ENCODE measurements at places on chromosomes 3 and 15.
A peak's percentile ranks its signal among the peaks of the same experiment; 100 is the strongest.

DNA sequence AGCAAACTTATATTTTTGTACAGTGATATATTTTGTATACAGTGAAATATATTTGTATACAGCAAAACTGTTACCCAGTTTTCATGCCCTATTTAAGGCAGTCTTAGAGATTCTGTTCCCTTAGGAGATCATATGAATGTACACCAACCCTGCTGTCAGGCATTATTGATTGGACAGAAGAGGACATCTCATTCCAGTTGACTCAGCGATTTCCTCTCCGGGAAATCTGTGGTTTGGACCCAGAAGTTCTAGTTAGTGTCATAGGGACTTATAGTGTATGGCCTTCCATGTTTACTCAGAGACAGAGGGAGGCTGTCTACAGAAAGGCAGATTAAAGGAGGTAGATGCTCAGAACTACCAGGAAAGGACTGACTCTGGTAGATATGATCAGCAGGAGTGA, 318.8 kb upstream of the KCNMB2 start:
- DNase-seq = no peak

DNA sequence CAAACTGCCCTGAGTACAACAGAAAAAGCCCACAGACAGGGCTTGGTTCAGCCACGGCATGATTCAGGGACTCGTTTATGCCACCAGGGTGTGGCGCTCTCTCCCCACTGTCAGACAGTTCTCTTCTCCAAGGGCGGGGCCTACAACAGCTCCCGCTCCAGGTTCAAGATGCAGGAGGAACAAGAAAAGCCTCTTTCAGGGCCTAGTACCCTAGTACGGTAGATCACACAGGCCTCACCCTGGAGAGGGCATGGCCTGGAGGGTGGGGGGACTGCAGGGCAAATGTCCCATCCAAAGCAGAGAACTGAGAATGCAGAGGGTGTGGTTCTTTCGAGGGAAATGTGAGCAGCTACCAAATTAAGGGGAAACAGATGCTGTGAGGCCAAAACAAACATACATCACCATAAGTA, 12.0 kb downstream of the MESD start:
- DNase-seq = peak; percentile 20

- no peak for DNase-seq
Measured at GRCh38 chr3:44030687-44031305, 210.9 kb upstream of the TOPAZ1 start.

- DNase-seq = no peak
Measured at GRCh38 chr3:139119331-139120025, 74.8 kb upstream of the PRR23C start.

GRCh38 chr3:101149251-101149650, 156.0 kb upstream of the ABI3BP start:
- no peak for DNase-seq

DNA sequence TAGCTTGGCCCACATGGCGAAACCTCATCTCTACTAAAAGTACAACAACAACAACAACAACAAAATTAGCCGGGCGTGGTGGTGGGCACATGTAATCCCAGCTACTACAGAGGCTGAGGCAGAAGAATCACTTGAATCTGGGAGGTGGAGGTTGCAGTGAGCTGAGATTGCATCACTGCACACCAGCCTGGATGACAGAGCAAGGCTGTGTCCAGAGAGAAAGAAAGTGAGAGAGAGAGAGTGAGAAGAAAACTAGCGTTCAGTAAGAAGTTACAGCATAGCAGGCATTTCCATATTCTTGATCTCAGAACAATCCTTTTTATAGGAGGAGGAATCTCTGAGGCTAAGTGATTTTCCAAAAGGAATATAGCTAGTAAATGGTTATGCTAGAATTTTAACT, 1076.1 kb downstream of the AGBL1 start:
- no peak for DNase-seq

GRCh38 chr3:132635052-132635451, 24.6 kb downstream of the ACAD11 start:
- DNase-seq = no peak

DNA sequence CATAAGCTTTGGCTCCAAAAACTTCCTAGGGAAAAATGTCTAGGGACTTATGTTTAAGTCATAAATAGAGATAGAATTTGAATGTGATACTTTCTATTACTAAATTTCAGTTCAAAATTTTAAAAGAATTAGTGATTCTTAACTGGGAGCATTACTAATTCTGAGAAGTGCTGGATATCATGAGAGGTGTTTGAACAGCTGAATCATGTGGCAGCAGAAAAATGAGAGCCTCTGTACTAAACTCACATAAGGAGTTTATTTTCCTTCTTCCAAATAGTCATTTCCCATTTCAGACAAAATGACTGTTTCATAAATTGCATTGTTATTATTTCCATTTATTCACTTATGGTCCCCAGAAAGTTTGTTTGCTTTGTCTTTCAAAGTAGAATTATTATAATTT, 62.7 kb downstream of the SLMAP start:
- DNase-seq = no peak

- no peak for DNase-seq
Measured at GRCh38 chr3:36697229-36698001, 66.9 kb downstream of the DCLK3 start.

DNA sequence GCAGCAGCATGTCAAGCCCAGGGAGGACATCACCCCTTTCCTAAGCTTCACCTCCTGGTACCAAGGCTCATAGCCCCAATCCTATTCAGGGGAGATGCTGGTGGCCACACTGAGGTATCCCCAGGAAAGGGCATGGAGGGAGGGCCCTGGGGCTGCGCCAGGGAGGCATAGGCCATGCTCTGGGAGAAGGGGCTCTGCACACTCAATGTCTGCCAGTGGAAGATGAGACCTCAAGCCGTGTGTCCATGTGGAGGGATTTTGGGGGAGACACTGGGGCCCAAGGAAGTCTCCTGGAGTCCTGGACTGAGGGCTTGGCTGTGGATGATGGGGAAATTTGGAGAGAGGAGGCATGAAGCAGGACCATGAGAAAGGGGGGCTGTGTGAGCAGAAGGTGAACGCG, 21.2 kb upstream of the PRR23E start:
- no peak for DNase-seq

DNA sequence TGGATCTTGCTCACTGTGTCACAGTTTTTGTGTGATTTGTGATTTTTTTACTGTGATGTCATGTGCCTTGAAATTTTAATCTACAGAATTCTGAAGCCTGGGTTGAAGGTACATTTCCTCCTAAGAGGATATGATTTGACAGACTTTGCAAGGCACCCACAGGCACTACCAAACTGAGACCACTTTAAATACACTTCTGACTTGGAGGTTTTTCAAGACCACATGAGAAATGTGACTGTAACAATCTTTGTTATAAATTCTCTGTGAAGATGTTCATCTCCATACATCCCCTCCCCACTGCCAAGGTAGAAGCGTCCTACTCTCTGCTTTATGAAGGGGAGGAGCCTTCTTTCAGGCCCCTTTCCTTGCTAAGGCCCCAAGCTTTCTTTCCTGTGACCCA, 22.8 kb downstream of the UBXN7 start:
- DNase-seq = no peak

DNA sequence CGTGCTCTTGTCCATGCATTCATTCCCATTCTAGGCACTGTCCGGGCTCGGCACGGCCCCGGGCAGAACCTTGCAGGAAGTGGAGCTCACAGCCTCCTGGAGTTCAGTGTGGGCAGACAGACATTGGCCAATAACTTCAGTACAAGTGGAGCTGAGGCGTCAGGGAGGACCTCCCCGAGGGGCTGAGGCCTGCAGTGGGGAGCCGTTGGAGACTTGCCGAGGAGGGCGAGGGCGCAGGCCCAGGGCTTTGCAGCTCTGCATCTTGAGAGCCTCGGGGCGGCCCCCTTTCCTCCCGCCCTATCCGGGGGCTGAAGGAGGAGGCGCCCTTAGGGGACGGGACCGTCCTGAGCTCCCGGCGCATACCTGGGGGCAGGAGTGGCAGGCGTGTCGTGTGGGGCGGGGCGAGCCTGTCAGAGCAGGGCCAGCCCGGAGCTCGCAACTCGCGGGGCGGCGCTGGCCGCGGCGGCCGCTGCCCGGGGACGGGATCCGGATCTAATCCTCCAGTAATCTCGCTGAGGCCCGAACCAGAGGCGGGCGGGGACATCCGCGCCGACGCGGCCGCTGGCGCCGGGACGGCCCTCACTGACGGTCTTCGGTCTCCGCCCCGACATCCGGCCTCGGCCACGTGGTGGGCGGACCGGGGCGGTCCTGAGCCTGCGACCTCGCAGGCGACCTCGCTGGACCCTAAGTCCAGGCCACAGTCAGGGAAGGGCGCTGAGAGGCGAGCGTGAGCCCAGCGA, at the start of gene ACY1:
TSS of gene ACY1 (plus strand) at position 698 of the 740 bp plus-strand sequence. CDS start 530 bp downstream, outside the sequence.
- DNase-seq = peak; percentile 43

DNA sequence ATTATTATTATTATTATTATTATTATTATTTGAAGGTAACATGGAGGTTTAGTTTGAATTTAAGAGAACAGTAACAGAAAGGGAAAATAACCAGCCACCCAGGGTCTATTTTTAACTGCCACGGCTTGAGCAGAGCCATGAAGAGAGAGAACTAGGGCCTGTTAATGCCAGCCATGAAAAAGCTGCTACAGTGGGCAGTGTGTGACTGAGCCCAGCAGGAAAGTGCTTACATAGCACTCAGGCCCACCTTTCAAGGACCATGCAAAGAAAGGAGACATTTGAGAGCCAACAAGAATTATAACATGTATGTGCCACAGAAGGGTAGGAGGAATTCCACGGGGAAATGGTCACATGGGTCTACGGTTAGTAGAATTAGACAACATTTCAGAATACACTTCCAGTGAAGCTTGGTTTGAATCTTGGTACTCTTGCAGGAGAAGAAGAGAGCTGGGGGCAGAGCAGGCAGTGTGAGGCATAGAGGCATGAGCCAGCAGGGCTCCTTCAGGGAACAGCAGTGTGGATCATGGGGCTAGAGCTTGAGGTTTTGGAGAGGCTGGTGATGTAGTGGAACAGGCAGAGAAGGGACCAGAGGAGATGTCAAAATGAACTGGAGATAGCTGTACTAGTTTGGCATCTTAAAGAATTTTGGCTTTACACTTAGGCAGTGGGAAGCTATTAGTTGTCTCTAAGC, 140.7 kb downstream of the CMSS1 start:
- DNase-seq = no peak

DNA sequence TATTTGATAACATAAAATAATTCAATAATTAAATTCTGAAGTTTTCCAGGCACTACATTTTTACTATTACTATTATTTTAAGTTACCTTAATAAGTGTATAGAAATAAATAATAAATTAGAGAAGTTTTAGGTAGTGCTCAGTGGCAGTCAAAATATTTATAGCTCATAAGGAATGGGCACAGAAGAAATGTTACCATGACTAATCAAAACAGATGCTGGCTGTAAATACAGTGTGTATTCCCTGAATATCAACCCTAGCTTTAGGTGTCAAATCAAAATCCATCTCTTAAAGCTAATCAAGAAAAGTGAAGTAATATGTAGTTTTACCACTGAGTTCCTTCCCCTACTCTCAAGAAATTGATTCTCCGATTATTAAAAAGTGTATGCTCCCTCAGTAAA, 35.5 kb downstream of the ZBTB20 start:
- no peak for DNase-seq

DNA sequence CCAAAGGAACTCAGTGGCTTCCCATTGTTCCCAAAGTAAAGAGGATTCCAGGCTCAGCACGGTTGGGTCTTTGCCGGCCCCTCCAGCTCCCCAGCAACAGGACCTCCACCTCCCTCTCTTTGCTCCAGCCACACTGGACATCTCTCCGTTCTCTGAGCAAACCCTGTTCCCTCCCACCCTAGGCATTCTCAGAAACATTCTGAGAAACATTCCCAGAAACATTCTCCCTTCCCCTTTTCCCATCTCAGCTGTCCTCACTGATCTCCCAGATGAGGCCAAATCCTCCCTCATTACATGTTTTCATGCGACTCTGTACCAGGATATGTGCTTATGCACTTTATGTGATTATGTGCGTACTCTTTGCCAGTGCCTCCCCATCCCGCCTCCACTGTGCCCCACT, 14.1 kb downstream of the CCDC33 start:
- no peak for DNase-seq

- no peak for DNase-seq
Measured at GRCh38 chr15:40115670-40116093, 7.0 kb upstream of the BMF start.

DNA sequence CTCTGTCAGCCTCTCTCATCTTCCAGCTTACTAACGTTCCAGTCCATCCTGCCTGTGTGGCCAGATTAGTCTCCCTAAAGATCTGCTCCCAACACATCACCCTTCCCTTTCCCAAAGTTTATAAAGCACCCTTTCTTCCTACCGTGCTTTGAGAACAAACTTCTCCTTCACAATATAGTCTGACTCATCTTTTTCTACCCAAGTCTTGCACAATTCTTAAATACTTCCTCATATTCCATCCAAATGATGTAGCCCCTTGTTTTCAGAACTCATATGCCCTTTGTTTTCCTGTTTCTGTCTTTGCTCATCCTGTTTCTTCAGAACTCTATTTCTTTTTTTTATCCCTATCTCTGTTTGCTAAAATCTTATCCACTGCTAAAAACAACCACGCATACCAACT, 326.8 kb downstream of the MFSD1 start:
- no peak for DNase-seq

DNA sequence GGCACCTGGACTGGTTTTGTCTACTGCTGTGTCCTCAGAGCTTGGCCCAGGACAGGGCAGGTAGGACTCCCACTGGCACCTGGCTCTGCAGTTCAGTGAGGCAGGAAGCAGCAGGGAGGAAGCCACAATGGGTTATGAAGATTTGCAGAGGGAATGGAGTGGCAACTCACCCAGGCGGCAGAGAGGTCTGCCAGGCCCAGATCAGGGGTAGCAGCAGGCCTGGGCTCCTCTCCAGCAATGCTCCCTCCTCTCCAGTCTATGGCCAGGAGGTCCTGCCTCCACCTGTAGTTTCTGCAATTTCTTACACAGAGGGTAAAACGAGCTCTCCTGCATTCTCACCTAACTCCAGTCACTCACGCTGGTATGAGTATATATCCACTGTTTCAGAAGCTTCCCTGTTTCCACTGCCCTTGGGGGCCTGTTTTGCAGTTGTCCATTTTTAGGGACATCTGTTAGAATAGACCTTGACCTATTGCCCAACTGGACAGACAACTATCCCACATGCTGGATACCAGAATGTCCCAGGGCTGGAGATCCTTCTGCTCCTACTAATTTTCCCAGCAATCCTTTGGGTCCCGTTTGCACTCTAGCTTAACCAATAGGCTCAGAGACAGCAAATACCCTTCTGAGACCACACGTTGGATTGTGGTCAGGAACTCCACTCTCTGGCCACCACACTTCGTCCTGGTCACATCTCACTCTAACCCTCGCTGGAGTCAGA, 35.2 kb downstream of the HMCES start:
- no peak for DNase-seq

DNA sequence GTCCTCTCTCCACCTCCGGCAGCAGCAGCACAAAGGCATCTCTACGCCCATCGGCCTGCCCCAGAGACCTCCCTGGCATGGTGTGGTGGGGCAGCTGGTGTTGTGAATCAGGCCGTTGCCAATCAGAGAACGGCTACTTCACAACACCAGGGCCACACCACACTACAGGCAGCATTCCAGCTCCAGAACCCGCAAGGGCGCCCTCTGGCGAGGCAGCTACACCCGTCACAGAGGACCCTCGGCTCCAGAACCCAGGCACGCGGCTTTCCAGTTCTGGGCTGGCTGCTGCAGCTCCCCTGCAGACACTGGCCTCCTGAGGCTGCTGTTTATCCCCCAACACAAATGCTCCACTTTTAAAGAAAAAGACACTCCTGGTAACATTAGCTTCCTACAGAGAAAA, 127.5 kb upstream of the TOPAZ1 start:
- DNase-seq = no peak
